ENCODE measurements at places on chromosomes 12 and 14. TPM values are rescaled to one million over a fixed set of nuclear protein-coding genes. Genes with fewer than 3 reads are reported as not detected.

GRCh38 chr12:93167331-93167730, 210.4 kb upstream of the NUDT4 start:
- H3K27ac ChIP-seq: no peak overlapping the region
- no peaks in the 10 kb centered on the region for H3K36me3 ChIP-seq
- DNase-seq: no peak
- H3K27me3 ChIP-seq: no peaks in the 10 kb centered on the region

DNA sequence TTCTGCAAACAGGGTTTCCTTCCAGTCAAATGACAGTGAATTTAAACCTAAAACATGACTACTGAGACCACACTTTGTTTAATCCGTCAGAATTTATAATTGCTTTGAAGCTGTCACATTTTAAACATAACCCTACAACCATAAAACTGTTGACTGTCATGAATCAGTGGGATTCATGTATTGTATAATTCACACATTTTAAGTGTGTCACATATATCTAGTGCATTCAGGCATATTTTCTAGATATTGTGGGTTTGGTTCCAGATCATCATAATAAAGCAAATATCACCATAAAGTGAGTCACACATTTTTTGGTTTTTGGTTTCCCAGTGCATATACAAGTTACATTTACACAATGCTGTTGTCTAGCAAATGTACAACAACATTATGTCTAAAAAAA, 304.4 kb downstream of the TMEM132D start:
- H3K4me3 ChIP-seq: no peak overlapping the region
- no peaks in the 10 kb centered on the region for H3K27me3 ChIP-seq
- no peak overlapping the region for H3K27ac ChIP-seq
- H3K36me3 ChIP-seq: no peaks in the 10 kb centered on the region

The MGST1 gene
- total RNA-seq: 0.24 TPM

DNA sequence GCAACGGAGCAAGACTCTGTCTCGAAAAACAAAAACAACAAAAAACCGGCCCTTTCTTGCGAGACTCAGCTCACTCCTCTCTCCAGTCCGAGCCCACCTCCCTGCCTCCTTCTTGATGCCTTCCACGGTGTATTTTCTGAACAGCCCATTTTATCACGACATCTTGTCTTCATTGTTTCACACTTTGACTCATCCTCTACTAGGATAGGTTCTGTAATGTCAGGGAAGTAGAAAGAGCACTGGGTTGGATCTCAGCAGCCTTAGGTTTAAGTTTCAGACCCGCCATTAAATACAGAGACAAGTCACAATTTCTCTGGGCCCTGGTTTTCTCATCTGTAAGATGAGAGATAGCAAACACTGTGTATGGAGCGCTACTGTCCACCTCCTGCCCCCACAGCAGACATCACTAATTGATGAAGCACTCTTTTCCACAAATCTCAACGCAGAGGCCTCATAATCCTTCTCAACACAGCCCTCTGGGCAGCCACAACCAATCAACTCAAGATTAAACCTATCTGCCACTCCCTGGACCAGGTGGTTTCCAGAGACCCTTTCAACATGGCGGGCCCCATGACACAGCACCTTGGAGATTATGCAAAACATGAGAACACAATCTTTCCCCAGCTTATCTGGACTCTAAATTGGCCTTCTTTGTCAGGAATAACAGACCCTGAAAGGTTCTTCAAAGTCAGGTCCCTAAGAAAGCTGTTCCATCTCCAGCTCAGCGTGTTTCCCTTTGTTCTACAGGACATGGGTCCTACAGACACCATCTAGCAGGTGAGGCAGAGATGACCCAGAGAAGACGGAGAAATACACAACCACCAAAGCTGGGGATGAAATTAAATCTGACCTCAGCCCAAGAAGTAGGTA, 35.6 kb downstream of the CCDC88C start:
- peaks cover 14% of the 10 kb centered on the region for H3K36me3 ChIP-seq
- no peak overlapping the region for H3K4me3 ChIP-seq
- no peak for DNase-seq
- no peaks in the 10 kb centered on the region for H3K27me3 ChIP-seq
- no peak overlapping the region for H3K27ac ChIP-seq
- peaks cover 99% of the 10 kb centered on the region for H3K4me1 ChIP-seq

- H3K4me1 ChIP-seq: no peaks in the 10 kb centered on the region
- no peak overlapping the region for H3K4me3 ChIP-seq
- no peak for DNase-seq
- H3K36me3 ChIP-seq: no peaks in the 10 kb centered on the region
- H3K27me3 ChIP-seq: no peaks in the 10 kb centered on the region
- H3K27ac ChIP-seq: no peak overlapping the region
Measured at GRCh38 chr14:67977434-67978034, 158.0 kb downstream of the RAD51B start.

DNA sequence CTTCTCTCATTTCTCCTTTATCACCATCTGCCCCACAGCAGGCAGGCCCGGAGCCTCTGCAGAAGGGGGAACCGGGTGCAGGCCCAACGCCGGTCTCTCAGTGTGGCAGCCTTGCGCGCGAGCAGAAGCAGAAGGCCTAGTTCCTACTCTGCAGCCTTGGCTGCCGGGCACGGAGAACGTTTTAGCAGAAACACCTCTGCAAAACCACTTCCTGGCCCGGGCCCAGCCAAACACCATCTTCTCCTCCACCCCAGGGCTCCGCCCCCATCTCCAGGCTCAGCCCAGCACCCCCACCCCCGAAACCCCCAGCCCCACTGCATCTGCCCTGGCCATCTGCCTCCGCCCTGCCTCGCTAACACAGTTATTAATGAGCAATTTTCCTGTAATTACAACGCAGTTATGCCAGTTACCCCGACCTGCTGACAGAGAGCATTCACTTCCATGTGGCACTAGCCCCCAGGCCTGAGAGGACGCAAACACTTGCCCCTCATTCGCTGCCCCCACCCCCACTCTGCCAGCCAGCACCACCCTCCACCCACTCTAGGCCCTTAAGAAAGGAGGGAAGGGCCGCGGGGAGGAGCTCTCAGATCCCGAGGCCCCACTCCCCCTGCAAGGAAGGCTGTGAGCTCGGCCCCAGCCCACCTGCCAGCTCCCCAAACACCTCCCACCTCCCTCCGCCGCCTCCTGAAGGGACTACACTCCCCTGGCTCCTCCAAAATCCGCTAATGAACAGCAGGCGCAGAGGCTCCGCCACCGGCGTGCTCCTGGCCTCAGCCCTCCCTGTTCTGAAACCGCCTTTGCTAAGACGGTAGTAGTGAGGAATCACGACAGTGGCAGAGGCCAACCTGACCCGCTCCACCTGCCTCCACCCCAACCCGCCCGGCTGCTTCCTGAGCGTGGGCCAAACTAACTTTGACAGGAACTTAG, 44.7 kb upstream of the FBRSL1 start:
- peak overlapping the region; percentile 63 for H3K4me3 ChIP-seq
- peak; percentile 86 for DNase-seq
- peaks cover 39% of the 10 kb centered on the region for H3K4me1 ChIP-seq
- H3K27ac ChIP-seq: peak overlapping the region; percentile 90
- H3K36me3 ChIP-seq: no peaks in the 10 kb centered on the region

The MYH6 gene
- total RNA-seq: not detected

- H3K36me3 ChIP-seq: no peaks in the 10 kb centered on the region
- no peak overlapping the region for H3K4me3 ChIP-seq
Measured at GRCh38 chr12:118312578-118312977, 60.1 kb downstream of the TAOK3 start.

GRCh38 chr14:44529026-44529425, 21.9 kb upstream of the FSCB start:
- H3K27me3 ChIP-seq: no peaks in the 10 kb centered on the region
- no peak overlapping the region for H3K27ac ChIP-seq
- no peak for DNase-seq
- H3K36me3 ChIP-seq: no peaks in the 10 kb centered on the region
- H3K4me1 ChIP-seq: no peaks in the 10 kb centered on the region
- no peak overlapping the region for H3K4me3 ChIP-seq

The NRXN3 gene
- total RNA-seq: not detected

GRCh38 chr12:19744705-19745218, 305.5 kb downstream of the AEBP2 start:
- H3K36me3 ChIP-seq: no peaks in the 10 kb centered on the region
- H3K4me3 ChIP-seq: no peak overlapping the region
- H3K4me1 ChIP-seq: no peaks in the 10 kb centered on the region
- DNase-seq: no peak
- H3K27me3 ChIP-seq: no peaks in the 10 kb centered on the region
- no peak overlapping the region for H3K27ac ChIP-seq
